ENCODE measurements at places on chromosomes 2 and 18.

DNA sequence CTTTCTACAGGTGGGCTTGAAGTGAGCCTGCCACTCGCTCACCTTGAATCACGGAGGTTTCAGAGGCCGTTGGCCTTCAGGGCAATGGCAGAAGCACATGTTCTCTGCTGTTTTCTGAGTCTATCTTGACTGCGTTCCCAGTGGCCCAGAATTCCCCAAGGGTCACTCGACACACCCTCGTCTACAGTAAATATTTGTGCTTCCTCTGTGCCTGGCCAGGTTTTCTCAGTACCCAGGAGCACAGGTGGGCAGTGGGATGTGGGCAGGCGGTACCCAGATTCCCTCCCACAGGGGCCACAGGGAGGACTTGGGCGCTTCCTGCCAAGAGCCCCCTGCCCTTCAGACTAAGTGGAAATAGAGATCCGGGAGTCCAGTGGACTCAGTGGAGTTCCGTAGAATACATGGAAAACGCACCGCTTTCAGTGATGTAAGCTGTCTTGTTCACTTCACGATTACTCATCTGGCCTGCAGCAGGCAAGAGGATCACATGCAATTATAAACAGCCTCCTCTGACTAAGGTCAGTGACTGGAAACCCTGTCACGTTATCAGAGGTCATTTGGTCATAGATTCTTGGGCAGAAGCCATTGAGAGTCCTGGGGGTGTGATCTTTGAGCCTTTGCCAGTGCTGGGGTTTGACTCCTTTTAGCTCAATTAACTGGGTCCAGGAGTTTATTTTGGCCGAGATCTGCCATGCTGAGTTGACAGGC, 179.8 kb downstream of the NEDD4L start:
- DNase-seq = no peak

DNA sequence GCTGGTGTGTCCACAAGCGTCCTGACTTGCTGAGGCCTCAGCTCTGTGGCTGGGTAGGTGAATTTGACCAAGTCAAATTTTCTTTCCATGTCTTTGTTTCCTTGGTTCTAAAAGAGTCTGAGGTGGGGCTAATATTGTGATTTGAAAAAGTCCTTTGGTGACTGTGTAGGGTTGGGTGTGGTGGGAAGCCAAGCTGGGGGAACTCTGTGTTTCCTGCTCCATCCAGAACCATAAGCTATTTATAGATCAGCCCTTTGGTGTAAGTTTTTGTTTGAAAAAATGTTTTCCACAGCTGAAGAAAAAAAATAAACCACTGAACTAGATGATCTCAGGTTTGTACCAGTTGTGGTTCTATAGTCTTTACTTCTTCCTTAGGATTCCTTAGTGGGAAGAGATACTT, 462.7 kb downstream of the TGIF1 start:
- no peak for DNase-seq

DNA sequence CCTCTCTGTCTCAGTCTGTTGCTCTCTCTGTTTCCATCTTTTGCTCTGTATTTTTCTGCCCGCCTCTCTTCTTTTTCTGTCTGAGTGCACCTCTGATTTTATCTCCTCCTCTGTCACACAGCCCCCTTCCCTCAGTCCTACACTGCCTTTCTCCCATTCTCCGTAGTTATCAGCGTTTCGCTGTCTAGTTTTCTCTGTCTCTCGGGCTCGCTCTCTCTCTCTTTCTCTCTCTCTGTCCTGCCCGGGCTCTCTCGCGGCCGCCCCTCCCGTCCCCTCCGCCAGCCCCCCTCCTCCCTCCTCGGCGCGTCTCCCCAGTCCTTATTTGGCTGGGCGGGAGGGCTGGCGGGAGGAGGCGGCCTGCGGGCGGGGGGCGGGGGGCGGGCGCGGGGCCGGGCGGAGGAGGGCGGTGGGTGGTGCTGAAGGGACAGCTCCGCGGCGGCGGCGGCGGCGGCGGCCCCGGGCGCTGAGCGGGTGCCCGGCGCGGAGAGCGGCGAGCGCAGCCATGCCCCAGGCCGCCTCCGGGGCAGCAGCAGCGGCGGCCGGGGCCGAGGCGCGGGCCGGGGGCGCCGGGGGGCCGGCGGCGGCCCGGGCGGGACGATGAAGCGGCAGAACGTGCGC, at the start of gene KCNK3:
Gene KCNK3 (plus strand): TSS at position 444 of the 618 bp plus-strand sequence. CDS start 154 bp downstream, at position 598.
- peak; percentile 73 for DNase-seq

DNA sequence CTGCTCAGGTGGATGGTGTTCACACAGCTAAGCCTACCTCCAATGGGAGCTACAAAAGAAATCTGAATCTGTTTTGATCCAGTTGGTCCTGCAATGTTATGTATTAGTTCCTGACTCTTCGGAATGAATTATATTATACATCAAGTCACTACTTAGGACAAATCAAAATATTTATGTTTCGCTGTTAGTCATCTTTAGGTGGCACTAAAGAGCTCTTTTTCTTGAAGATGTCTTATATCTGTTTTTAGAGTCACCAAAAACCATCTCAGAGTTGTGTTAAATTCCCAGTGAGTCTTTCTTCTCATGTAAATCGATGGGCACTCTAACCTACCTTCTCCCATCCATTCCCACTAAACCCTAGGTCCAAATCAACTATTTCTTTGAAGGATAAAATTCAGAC, 2.2 kb downstream of the DNER start:
- no peak for DNase-seq

DNA sequence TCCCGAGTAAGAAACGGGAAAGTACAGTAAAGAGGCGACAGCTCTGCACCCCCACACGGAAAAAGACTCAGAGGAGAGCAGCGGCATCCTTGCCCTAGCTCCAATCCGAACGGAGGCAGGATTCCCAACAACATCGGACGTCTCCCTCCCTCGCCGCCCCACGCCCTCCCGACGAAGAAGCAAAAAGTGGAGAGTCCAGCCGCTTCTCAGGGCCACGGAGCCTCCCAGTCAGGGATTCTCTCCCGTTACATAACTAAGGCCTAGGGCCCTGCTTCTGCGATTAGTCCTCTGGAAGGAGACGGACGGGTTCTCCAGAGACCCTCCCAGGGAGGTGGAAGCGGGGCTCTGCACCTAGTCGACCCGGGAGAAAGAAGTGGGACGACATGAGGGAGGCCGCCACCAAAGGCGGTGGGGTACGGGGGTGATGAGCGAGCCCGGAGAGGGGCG, 587 bp downstream of the SUMO1 start:
- peak; percentile 41 for DNase-seq

GRCh38 chr2:189581354-189582139, 961 bp upstream of the SLC40A1 start:
- DNase-seq = peak; percentile 12

GRCh38 chr2:150063931-150064548, 423.4 kb downstream of the RND3 start:
- peak; percentile 14 for DNase-seq

All from neuronal stem cell (in vitro differentiated cells).